Uterus (tissue), 4 donors: ENCODE measurements at places on chromosomes 12 and 14. TPM values are rescaled to one million over a fixed set of nuclear protein-coding genes. Genes with fewer than 3 reads are reported as not detected.

DNA sequence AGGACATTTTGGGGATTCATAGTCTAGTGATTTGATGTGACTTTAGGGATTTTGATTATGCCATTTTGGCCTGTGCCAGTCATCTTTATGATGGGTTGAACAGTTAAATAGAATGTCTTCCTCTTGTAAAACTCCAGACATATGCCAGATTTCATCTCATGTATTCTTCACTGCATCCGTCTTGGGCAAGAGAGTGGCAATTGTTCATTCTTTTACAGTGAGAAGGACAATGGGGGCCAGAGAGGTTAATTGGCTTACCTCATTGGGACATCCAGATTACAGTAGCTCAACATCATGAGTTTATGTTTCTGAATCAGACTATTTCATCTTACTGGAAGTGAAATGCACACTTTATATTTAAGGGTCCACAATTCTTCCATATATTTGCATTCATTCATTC lies 108.2 kb upstream of the SLC38A2 start:
- DNase-seq, result no peak

DNA sequence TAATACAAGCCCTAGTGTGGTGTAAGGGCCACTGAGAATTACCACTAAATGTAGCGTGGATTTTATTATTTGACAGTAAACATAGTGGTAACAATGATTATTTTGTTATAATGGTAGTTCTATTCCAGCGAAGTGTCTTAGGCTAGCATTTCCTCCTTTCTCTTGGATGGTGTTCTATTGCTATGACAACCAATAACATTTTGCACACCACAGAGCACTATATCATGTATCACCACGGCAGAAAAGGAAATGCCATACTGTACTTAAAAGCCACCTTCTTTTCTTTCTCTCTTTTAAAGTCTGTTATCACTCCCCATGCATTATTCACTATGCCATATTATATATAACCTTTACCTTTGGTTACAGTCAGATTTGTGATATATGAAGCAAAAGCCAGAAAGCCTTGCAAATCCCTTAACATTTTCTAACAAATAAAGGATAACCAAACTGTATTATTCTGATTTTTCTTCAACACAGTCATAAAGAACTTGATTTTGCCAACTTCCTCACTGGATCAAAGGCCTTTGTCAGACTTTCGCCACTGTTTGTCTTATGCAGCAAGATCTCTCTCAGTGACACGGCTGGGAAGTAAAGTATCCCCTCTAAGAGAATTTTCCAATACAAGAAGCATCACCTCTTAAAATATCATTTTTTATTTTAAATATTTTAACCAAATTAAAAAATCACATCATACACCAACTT lies 195.8 kb downstream of the FOXN3 start:
- DNase-seq, result no peak

Gene GPRC5D
- not detected for total RNA-seq

GRCh38 chr12:115355301-115355700 lies 671.3 kb upstream of the TBX3 start:
- DNase-seq, result no peak

Gene CHFR
- total RNA-seq, result 54.0 TPM

Gene PHLDA1
- total RNA-seq, result 7.3 TPM

DNA sequence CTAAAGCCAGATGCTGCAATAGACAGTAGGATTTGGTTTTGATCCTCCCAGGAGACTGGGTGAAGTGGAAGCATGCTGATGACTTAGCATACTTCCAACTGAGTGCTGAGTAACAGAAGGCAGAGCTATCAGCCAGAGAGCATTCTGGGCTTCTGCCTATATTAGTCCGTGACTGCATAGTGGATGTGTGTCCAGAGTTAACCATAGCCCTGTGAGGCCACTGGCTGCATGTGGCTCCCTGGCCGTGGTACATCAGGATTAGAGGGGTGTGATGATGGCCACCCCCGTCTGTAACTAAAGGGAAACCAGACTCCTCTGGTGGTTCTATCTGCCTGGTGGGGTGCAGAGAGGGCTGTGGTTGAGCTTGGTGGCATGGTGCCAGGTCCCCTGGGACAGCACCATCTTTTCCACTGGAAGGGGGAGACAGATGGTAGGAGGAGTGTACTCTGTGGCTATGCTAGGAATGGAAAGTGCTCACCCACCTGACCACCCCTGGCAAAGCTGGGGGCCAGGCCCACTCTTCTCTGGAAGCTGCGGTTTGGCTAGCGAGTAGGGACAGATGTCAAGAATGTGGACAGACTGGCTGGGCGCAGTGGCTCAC lies 27.4 kb downstream of the ABCD4 start:
- DNase-seq, result no peak

DNA sequence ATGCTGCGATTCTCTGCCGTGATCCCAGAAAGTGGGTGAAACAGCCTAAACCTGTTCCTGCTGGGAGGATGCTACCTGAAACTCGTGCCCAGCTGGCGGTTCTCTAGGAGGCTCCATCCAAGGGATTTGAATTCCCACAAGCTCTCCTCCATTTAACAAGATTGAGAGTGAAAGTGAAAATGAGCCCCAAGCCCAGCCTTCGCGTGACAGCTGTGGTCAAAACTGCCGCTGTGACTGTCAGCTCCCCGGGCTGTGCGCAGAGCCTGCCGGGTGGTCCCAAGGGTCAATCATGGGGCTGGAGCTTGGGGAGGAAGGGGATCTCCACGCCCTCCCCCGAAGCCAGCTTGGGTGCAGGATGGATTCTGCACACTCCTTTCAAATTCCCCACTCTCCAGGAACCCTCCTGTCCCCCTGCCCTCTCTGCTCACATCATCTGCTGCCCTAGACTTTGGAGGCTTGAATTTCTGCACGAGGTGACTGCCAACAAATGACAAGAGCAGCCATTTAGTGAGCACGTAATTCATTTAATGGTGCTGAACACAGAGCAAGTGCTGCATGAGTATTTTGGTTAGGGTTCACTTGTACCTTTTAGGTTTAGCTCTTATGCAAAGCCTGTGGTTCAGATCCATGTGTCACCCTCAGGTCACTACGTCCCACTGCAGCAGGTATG lies 5.3 kb downstream of the ASB2 start:
- DNase-seq, result no peak

Gene RPGRIP1
- total RNA-seq, result not detected

- no peak for DNase-seq
Observed at GRCh38 chr12:116783525-116784237, 45.6 kb downstream of the RNFT2 start.

- DNase-seq, result no peak
Observed at GRCh38 chr14:20580242-20580641, 7.6 kb downstream of the RNASE11 start.

DNA sequence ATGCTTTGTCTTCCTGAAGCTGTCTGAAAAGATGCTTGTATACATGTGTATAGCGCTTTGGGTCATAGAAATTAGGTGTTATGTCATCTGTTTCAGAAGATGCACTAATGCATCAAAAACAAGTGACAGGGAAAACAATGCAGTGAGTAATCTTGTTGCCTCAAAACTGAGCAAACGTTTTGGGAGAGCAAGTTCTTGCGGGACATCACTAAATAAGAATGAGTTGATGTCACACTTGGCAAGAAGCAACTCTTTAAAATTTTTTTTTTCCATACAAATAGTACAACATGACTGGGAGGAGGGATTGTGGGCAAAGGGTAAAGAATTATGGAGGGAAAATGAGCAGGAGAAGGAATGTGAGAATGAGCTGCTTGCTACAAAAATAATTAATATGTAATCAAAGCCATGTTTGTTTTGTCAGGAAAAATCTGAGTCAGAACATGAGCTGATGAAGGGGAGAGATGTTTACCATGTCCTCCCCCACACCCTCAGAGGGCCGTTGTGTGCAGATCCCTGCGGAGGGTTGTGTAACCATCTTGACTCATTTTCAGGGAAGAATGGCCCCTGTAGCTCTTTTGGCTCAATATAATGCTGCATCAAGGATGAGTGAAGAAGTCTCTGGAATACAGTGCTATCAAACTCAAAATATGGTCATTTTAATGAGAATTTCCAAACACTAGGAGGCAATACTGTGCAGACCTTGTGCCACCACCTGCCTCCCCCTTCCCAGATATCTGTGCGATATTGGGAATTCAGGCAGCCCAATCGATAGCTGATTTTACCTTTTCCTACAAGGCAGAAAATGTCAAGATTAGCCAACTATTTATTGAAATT lies 41.4 kb downstream of the BORCS5 start:
- peak; percentile 97 for DNase-seq

GRCh38 chr12:53191885-53192530 lies 11.3 kb upstream of the CSAD start:
- no peak for DNase-seq

Gene MIPOL1
- total RNA-seq, result 22.8 TPM

GRCh38 chr12:57213058-57213715 lies 3.4 kb upstream of the NXPH4 start:
- peak; percentile 90 for DNase-seq
